Fibroblast of skin of scalp (primary cell): ENCODE measurements at places on chromosomes 2 and 18.

DNA sequence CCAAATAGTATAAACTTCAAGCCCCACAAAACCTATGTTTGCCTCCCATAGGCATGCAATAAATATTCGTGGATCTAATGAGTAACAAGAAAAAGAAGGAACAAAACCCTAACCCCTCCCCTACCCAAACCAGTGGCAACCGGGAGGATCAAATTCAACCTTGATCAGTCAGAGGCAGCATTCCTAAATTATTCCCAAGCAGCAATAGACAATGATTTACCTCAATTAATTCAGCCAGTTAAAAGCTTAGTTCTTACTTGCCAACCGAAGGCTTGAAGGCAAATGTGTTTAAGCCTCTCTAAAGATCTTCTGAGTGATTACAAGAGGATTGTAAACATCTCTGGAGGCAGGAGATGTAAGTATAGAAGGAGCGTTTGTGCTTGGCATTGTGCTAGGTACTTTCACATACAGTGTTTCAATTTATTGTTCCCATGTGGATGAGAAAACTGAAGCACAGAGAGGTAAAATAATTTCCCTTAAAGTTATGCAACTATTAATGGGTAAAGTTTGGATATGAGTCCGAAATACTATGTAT, 197.7 kb downstream of the MTX2 start:
- no peak for DNase-seq

DNA sequence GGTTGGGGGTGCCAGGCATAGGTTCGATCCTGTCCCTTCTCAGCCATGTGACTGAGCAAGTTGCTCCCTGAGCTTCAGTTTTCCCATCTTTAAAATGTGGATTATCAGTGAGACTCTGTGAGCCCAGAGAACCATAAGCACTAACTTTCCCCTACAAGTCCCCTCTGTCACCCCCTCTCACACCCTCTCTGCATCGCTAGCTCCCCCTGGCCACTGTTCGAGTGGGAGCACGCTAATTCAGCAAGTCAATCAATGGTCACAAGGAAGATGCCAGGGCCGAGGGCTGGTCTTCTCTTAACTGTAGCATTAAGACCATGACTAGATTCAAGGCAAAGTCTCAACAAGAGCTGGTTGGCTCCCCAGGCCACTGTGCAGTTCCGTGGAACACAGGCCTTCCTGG, 66.2 kb downstream of the BCL2L11 start:
- no peak for DNase-seq

DNA sequence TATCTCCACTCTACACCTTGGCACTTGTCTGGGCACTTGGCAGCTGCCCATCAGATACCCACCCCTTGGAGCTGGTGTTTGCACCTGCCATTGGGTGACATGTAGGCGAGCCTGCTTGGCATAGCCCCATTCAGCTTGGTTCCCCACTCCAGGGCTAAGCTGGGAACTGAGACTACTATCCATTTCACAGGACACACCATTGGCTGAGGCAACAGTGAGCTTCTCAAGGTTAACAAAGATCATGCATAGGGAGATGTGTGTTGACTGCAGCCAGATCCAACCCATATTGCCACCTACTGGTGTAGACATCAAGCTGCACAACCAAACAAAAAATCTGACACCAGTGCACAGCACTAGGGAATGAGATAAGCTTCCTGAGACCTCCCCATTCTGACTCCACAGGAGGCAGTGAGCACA, 1389.8 kb upstream of the TMEFF2 start:
- peak; percentile 41 for DNase-seq

DNA sequence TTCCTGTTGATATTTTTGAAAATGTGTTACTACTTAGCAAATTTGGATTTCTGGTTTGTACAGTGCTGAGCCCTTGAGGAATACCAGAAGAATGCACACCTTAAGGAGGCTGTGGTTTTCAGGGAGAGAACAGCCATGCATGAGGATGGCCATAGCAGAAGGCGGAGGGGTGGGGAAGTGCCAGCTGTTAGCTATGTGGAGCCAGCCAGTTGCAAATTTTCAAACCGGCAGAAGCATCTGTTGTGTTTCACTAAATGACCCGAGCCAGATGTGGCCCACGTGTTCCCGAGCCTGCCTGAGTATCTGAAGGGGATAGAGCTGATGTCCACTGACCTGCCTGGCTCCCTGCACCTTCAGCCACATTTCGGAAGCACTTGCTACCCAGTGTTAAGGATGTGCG, 16.4 kb upstream of the RBM44 start:
- DNase-seq: no peak

- DNase-seq: peak; percentile 63
These were observed 423.7 kb upstream of the MMADHC start for GRCh38 chr2:150011161-150011730.

GRCh38 chr18:11654736-11655605, 34.1 kb upstream of the GNAL start:
- peak; percentile 22 for DNase-seq

DNA sequence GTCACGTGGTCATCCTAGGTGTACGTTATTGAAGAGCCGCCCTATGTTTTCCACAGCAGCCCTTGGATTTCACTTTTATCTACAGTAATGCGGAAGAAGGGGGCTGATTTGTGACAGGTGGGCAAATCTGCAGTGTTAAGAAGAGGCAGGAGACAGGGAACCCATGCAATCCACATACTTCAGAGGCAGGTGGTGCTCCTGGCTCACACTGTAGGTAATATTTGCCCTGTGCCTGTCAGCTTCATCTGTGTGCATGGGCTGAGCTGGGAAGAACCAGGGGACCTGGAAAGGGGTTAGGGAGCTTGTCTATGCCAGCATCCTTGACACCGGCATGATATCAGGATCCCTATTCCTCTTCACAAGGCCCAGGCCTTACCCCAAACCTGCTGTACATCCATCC, 183.9 kb downstream of the SH3RF3 start:
- no peak for DNase-seq

GRCh38 chr2:102141970-102142828, at the start of gene IL1R1:
Gene IL1R1, plus strand, starts transcription at chr2:102142746. Its CDS starts 14,979 bp downstream, at chr2:102157725.
- DNase-seq: peak; percentile 76

- DNase-seq: no peak
These were observed 20.0 kb downstream of the SFTPB start for GRCh38 chr2:85647823-85648526.

DNA sequence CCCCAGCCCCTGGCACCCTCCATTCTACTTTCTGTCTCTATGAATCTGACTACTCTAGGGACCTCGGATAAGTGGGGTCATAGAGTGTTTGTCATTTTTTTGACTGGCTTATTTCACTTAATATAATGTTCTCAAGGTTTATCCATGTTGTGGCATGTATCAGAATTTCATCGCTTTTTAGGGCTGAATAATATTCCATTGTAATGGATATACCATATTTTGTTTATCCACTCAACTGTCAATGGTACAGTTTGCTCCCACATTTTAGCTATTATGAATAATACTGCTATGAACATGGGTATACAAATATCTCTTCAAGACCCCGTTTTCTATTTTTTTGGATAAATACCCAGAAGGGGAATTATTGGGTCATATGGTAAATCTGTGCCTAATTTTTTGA, 7.4 kb downstream of the TRAF3IP1 start:
- no peak for DNase-seq

DNA sequence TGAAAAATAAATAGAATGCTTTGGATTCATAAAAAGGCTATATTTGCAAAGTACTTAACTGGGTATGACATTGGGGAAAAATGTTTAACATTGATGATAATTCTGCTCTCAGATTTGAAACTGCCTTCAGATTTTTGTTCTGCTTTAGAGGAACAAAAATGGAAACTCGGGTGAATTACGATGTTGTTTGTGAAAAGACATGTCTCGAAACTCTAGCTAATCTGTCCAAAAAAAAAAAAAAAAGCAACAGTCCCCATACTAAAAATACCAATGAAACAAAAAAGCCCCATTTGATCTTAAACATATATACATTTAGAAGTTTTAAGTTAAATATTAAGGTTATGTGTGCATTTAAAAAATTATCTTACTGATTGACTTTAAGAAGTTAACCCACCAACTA, 3.0 kb downstream of the ZDBF2 start:
- no peak for DNase-seq

DNA sequence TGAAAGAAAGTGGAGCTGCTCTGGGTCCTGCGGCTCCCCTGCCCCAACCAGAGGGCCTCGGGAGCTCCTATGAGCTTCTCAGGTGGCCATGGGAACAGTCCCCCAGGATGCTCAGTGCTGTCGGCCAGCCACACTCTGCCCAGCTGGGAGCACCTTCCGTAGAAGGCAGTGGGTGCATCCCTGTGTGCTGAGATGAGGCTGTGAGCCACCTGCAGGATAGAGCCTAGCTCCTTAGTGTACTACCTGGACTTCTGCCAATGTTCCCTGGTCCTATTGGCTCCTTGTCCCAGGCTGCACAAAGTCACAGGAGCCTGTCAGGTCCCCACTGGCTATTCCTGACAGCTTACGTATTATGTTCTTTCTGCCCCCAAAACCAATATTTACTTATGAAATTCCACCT, 16.1 kb downstream of the PRELID3A start:
- DNase-seq: no peak

- DNase-seq: no peak
These were observed 4.9 kb downstream of the TUBB6 start for GRCh38 chr18:12312976-12313375.

- DNase-seq: peak; percentile 96
These were observed 49.9 kb upstream of the RNU4ATAC start for GRCh38 chr2:121480826-121481225.

GRCh38 chr2:239188536-239188935, 212.3 kb downstream of the HDAC4 start:
- DNase-seq: no peak

DNA sequence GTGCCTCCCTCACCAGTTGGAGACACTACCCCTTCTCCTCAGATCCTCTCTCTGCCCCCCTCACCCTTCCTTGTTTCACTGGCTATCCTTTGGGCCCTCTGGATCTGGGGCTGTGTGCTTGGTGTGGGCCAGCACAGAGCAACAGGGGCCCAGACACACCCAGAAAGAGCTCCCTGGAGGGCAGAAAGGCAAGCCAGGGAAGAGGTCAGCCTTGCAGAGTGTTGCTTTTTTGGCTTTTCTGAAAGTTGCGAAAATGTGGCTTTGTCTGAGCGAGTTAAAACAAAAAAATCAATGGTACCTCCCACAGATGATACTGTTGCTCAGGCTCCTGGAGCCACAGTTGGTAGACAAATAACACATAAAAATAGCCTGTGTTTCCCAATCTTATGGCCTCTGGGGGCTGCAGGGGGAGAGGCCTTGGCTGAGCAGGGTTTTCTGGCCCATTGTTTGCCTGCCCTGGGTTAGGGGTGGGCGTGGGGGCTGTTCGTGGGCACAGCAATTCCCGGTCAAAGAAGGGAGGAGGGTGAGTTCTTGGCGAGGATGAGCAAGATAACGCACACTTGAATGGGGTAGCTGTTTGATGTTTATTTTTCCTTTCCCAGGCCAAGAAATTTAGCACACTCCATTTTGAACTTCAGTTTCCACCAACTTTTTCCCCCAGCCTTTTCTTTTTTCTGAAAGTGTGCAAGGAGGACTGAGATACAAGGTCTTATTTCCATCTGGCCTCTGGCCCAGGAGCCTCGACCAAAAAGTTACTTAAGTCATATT, 167.0 kb upstream of the HAAO start:
- peak; percentile 52 for DNase-seq

DNA sequence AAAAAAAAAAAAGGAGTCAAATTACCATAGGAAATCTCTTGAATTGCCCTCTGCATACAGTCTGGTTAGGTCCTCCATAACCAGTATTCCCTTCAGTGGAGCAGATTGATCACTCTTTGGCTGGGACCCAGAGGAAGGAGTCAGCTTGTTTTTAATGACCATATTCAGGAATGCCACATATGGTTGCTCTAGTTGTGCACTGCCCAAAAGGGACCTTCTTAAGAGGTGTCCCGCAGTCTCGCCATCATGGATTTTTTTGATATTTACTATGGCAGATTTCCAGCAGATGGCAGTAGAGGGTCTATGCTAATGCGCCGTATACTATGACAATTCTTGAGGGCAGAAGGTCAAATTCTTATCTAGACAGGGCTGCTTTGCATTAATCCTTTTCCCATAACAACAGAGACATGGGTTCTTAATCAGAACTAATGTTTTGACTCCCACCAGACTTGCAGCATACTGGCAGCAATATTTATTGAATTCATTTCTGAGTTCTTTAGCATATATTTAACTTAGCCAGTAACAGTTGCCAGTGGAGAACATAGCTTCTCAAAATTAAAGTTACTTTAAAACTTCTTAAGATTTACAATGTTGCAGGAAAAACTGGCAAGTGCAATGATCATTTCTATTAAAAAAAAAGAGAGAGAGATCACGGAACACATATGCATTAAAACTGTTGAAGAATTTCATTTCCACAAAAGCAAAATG, 31.8 kb upstream of the INPP4A start:
- DNase-seq: peak; percentile 58

DNA sequence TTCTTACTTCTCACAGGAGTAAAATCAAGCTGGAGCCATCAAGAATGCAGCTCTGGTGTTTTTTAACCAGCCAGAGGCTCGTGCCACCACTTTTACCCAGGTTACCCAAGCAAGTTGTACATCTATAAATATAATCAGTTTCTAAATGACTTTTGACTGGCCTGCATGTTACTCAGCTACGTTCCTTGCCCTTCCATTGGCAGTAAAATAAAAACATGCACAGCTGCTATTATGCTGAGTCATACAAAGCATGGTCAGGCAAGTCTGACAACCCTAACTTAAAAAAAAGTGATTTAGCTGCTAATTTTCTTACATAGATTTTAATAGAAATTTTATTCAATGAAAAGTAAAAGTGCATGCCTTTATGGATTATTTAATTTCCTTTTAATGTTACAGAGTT, 111.7 kb upstream of the CSRNP3 start:
- peak; percentile 64 for DNase-seq

GRCh38 chr18:11861583-11862288, 10.5 kb downstream of the CHMP1B start:
- peak; percentile 55 for DNase-seq

GRCh38 chr2:8003462-8004075, 678.3 kb upstream of the ID2 start:
- DNase-seq: peak; percentile 95

DNA sequence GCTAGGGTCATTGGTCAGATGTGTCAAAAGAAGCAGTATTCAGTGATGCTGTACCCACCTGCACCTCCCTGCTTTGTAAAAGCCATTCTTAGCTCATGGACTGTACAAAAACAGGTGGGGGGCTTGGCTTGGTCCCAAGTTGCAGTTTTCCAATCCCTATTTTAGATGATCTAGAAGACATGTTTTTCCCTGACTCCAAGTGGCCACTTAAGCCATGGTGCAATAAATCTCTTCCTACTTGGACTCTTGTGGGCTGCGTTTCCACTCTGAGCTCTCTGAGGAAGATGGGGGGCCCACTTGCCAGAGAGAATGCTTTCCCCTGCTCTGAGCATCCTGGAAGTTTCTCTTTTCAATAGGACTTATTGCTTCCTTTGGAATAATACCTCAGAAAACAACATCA, 57.0 kb upstream of the SPP2 start:
- no peak for DNase-seq

GRCh38 chr2:178280244-178280852, 86.0 kb downstream of the OSBPL6 start:
- peak; percentile 56 for DNase-seq

GRCh38 chr2:161796192-161796591, 172.0 kb downstream of the SLC4A10 start:
- DNase-seq: peak; percentile 2

DNA sequence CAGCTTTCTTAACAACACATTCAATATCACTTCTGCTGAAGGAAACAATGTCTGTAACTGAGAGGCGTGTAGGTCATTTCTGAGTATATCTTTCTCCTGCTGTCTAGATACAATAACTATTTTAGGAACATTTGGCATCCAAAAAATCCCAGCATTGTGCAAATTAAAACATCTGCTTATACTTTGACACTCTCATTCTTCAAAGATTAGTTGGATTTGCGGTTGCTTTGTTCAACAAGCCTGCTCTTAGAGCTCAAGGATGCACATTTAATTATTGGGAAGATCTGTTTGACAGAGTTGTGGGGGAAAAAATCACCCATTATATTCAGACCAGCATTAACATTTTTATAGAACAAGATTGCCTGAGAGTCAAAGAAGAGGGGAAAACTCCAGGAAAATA, 449.5 kb upstream of the HNRNPA3 start:
- DNase-seq: peak; percentile 53
